ENCODE measurements at places on chromosomes 6 and 20. TPM values are rescaled to one million over a fixed set of nuclear protein-coding genes. Genes with fewer than 3 reads are reported as not detected.
A peak's percentile ranks its signal among the peaks of the same experiment; 100 is the strongest.

The NEDD9 gene
- total RNA-seq, result 50.0 TPM

The UST gene
- 15.0 TPM for total RNA-seq

The GFRA4 gene
- not detected for total RNA-seq

The PDE7B gene
- 14.6 TPM for total RNA-seq

The BPIFA1 gene
- 109 TPM for total RNA-seq

GRCh38 chr6:100691972-100692371, 189.2 kb downstream of the ASCC3 start:
- no peak for DNase-seq

DNA sequence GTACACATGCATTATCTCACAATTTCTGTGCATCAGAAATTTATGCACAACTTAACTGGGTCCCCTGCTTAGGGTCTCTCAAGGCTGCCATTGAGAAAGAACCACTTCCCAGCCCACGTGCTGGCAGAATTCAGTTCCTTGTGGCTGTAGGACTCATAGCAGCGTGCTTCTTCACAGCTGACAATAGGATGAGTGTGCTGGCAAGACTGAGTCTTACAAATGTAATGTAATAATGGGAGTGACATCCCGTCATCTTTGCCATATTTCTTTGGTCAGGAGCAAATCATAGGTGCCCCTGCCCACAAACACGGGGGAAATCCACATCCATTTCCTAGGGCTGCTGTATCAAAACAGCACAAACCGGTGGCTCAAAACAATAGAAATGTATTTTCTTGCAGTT, 77.4 kb downstream of the FIG4 start:
- no peak for DNase-seq

GRCh38 chr6:2784930-2785329, 19.7 kb downstream of the WRNIP1 start:
- DNase-seq, result no peak

DNA sequence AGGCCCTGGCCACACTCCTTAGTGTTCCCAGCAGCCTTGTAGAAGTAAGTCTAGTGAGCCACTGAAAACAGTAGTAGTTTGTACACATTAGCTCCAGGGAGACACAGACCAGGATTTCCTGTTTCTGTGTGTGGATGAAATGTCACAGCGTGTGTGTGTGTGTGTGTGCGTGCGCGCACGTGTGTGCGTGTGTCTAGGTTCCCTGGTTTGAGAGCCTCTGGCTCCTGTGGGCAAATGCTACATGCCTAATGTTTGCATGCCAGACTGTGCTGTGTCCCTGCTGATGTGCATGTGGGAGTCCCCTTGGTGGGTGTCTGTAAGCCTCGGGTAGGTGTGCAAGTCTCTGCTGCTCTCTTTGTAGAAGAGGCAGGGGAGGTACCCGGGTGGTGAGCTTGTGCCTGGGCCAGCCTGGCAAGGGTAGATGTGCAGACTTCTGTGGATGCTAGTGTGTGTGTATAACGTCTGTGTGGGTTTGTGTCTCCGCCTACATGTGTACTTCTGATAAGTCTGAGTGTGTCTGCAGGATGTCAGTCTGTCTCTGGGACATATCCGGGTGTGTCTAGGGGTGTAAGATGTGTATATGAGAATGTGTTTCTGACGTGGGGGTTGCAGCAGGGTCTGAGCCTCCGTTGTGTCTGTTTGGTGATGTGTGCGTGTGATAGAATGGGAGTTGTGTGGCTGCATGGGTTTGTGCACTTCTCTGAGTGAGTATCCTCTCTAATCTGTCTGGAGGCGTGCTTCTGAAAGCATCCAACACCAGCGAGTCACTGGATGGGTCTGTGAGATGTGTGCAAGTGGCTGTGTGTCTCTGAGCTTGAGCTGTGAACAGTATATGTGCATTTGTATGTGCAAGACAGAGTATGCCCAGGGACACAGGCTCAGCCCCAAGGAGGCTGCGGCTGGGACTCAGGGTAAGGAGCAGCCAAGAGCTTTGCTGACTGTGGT, 19.0 kb upstream of the TLDC2 start:
- peak; percentile 67 for DNase-seq

GRCh38 chr20:42510686-42511085, 679.0 kb downstream of the PTPRT start:
- DNase-seq, result no peak

DNA sequence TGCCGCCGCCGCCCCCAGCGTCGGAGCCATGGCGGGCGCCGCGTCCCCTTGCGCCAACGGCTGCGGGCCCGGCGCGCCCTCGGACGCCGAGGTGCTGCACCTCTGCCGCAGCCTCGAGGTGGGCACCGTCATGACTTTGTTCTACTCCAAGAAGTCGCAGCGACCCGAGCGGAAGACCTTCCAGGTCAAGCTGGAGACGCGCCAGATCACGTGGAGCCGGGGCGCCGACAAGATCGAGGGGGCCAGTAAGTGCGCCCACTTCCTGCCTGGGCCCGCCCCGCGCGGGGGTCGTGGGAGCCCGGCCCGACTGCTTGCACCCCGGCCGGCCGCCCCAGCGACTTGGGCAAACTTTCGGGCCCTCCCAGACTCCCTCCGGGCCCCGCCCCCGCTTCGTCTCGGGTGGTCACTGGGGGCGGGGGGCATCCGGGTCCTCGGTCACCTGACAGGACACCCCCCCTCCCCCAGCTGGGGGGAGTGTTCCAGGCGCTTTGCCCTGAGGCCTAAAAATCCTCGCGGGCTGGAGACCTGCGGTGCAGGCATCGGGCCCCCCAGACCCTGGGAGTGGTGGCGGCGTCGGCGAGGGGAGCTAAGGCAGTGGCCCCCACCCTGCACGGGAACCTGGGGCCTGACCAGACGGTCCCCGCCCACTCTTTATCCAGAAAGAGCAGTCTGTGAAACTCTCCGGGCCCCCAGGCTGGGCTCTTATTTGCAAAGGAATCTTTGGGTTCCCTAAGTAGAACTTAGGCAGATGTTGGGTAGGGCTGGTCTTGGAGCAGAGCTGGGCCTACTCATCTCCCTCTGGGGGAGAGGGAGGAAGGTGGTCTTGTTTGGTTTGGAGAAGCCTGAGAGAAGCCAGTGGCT, 501 bp downstream of the PLCG1 start:
- peak; percentile 91 for DNase-seq

DNA sequence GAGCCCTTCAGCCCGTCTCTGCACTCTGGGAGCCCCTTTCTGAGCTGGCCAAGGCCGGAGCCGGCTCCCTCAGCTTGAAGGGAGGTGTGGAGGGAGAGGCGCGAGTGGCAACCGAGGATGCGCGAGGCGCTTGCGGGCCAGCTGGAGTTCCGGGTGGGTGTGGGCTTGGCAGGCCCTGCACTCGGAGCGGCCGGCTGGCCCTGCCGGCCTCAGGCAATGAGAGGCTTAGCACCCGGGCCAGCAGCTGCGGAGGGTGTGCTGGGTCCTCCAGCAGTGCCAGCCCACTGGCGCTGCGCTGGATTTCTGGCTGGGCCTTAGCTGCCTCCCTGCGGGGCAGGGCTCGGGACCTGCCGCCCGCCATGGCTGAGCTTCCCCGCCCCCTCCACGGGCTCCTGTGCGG, 49.8 kb downstream of the GMPR start:
- DNase-seq, result no peak

Measured in tongue (tissue), 3 donors.